Activated T-cell treated with anti-CD3 and anti-CD28 coated beads, Interleukin-2, amount 50 U/mL, for 72 hours (primary cell): ENCODE measurements at places on chromosomes 5 and 9.

- DNase-seq: no peak
These were observed 139.5 kb upstream of the SLC27A6 start for GRCh38 chr5:128825826-128826225.

- no peak for DNase-seq
These were observed 19.4 kb downstream of the PDE8B start for GRCh38 chr5:77229887-77230286.

GRCh38 chr9:135714242-135715055 is 12.5 kb downstream of the KCNT1 start:
- no peak for DNase-seq

GRCh38 chr5:59421986-59422941 is 471.3 kb downstream of the PDE4D start:
- no peak for DNase-seq

- no peak for DNase-seq
These were observed 73.7 kb upstream of the FST start for GRCh38 chr5:53406630-53407316.

DNA sequence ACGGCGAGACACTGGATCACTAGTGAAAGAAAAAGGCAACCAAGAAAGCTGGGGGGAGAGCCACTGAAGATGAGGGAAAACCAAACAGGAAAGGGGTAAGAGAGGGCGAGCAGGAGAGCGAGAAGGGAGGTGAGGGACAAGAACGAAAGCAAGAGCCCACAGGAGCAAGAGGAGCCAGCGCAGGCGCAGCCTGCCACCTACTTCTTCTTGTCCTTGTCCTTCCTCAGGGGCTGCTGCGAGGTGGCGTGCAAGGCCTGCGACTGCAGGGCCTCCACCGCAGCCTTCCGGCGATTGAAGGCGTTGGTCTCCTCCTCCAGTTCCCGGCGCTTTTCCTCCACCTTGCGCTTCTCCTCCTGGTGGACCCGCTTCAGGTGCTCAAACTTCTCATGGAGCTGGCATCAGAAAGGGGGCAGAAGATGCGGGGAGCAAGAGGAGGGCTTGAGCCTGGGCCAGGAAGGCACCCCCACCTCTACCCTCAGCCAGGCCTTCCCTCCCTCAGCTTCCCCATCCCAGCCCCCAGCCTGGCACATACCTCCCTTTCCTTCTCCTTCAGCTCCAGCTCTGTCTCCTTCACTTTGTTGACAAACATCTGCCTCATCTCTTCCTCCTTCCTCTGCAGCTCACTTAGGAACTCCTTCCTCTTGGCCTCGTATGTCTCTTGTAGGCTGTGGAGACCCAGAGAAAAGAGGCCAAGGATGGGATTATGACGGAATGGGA is 13.5 kb downstream of the CCNI2 start:
- DNase-seq: no peak

DNA sequence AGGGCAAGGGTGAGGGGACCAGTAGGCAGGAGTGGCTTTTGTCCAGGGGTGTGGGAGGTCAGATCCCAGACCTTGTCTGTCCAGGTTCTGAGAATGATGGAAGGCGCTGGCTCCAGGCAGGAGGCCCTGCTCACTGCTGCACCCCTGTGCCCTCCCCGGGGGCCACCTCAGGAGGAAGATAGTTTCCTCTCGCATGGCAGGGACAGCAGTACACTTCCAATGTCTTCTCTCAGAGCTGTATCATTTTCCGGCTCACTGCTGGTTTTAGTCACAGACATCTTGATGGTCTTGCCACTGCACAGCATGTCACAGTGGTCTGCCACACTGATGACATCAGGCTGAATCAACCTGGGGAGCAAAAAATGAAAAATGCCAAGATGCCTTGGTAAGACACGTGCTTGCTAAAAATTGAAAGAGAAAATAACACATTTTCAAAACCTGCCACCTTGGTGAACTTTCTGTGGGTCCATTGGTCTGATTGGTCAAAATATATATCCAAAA is 3.3 kb upstream of the SLC6A3 start:
- peak; percentile 55 for DNase-seq

GRCh38 chr9:18343784-18344183 is 130.2 kb upstream of the ADAMTSL1 start:
- no peak for DNase-seq

- no peak for DNase-seq
These were observed 31.5 kb downstream of the HRH2 start for GRCh38 chr5:175689147-175689991.

GRCh38 chr9:124897570-124898460 is 35.9 kb downstream of the ARPC5L start:
- no peak for DNase-seq

DNA sequence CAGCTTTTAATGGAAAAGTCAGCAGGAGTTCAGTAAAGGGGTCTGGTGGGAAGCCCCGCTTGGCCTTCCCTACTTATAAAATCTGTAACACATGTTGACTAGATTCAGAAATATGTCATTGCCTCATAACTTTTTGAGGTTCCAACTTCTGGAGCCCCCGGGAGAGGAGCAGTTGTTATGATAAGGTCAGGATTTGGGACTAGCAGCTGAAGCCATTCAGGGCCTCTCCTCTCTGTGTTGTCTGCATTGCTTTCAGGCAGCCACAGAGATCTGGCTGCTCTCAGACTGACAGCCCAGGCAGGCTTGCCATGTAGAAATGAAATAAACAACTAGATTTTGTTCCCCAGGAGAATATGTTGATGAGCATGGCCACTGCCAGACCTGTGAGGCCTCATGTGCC is 167.1 kb downstream of the RFK start:
- no peak for DNase-seq

DNA sequence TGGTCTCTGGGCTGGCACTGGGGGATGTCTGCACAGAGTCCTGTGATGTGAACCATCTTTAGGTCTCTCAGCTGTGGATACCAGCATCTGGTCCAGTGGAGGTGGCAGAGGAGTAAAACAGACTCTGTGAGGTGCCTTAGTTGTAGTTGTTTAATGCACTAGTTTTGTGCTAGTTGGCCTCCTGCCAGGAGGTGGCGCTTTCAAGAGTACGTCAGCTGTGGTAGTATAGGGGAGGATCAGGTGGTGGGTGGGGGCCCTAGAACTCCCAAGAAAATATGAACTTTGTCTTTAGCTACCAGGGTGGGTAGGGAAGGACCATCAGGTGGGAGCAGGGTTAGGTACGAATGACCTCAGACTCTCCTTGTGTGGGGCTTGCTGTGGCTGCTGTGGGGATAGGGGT is 197.1 kb downstream of the TMC1 start:
- no peak for DNase-seq

DNA sequence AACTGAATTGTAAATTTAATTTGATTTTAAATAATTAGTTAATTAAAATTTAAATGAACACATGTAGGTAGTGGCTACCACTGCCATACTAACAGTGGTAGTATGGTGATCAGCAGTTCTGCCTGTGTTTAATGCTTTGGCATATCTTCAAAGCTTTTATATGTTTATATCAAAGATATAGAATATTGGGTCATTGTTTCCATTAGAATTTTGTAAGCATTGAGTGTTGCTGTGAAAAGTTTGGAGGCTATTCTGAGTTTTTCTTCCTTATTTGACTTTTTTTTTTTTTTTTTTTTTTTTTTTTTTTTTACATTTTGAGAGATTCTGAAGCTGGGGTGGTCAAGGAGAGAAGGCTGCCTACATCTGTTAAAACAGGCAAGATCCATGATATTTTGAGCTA is 134.2 kb downstream of the SPATA31D1 start:
- no peak for DNase-seq

- no peak for DNase-seq
These were observed 12.8 kb upstream of the C9orf152 start for GRCh38 chr9:110220809-110221208.

DNA sequence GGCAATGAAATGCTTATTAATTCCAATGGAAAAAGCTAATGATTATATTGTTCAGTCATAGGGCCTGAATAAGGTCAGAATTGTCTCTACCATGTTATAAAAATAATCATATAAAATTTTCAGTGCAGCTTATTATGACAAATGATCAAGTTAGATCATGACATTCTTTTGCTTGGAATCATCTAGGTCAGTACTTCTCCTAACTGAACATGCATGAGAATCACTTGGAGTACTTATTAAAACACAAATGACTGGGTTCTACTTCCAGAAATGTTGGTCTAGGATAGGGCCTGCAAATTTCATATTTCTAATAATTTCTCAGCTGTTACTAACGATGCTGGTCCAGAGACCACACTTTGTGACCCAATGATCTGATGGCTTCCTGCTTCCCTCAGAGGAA is 806.0 kb upstream of the ZNF608 start:
- no peak for DNase-seq
